ENCODE measurements at places on chromosomes 13 and 19. TPM values are rescaled to one million over a fixed set of nuclear protein-coding genes. Genes with fewer than 3 reads are reported as not detected.

DNA sequence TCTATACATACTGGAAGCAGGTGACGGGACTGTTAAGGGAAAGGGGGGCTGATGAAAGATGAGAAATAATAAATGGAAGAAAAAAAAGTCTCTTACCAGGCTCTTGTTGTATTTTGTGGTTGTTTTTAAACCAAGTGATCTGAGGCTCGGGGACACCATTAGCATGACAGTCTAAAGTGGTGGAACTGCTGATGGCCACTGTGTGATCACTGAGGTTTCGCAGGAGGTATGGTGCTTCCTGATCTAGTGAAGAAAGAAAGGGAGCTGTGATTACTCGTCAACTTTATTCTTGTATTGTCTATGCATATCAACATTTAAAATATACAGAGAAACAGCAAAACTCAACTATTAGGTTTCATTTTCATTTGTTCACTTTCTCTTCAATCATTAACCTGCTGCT lies 110.1 kb downstream of the FLT1 start:
- DNase-seq: no peak

DNA sequence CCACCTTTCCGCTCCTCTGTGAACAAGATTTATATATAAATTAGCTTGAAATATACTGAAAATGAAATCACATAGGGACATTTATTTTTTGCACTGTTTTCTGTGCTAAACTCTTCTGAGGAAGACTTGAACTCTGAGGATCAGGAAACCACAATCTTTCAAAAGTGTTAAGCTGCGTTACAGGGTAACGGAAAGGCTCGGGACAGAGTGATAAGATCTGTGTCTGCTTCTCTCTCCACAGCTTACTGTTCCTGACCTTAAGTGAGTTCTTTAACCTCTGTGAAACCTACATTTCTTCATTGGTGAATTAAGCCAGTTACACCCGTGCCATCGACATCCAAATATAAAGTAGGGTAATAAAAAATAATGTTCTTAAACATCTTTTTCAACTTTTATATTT lies 38.9 kb downstream of the DACH1 start:
- DNase-seq: no peak

DNA sequence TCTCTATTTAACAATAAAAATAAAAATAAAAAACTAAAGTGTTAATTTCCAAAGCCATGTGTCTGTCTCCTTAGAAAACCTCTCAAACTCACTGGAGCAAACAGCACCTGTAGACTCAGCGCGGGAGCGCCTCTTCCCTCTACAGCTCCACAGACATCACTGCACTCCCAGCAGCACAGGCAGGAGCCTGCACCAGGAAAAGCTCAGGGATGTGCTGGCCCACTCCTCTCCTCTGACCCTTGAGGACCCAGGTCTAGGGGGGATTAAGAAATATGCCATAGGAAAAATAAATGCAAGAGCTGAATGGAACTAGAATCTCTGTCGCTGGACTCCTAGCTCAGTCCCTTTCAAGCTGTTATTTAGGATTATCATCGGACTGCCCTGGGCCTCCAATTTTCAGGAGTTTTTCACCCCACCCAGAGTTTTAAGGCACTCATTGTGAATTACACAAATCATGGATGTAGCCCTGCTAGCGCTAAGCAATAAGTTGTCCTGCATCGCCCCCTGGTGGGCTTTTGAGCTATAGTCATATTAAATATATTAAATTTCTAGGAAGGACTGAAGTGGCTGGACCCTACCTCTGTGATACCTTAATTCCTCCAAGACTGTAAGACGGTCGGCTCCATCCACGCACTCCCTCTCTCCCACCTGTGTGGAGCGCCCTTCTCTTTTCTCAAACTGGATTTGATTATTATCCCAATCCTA lies 333.9 kb downstream of the UQCRFS1 start:
- DNase-seq: peak; percentile 47

DNA sequence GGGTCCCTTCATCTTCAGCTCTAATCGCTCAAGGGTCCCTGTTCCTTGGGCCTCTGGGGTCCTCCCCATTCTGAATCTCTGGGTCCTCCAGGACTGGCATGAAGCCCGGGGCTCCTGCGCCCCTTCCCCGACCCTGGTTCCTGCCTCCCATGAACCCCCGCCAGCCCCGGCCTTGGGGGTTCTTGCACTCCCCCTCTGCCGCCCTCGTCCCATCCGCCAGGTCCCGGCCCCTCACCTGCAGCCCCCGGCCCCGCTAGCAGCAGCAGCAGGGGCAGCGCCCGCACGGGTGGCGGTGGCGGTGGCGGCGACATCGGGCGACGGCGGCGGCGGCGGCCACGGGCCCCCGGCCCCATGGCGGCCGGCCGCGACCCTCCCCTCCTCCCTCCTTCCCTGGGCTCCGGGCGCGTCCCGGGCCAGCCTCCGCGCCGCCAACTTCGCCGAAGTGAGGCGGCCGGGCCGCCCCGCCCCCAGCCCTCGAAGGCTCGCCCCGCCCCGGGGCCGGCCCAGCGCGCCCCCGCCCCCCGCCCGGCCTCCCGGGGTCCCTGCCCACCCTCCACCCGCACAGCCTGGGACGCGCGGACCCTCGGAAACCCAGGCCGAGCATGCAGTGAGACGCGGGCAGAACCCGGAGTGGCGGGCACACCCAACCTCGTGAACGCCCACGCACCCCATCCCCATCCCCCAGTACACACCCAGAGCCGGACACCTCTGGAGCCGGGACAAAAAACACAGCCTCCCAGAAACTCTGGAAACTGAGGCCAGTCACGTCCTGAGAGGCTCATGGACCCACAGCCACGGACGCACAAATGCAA lies at the start of gene NOTCH3:
Gene NOTCH3 (minus strand): TSS at position 443 of the 812 bp plus-strand sequence. CDS start 90 bp downstream, at position 353.
- no peak for DNase-seq

- no peak for DNase-seq
Observed at GRCh38 chr13:109172136-109172535, 542.7 kb downstream of the MYO16 start.

- no peak for DNase-seq
Observed at GRCh38 chr13:99118179-99118578, 82.5 kb upstream of the UBAC2 start.

GRCh38 chr19:57033576-57033975 lies 86.2 kb upstream of the USP29 start:
- no peak for DNase-seq

DNA sequence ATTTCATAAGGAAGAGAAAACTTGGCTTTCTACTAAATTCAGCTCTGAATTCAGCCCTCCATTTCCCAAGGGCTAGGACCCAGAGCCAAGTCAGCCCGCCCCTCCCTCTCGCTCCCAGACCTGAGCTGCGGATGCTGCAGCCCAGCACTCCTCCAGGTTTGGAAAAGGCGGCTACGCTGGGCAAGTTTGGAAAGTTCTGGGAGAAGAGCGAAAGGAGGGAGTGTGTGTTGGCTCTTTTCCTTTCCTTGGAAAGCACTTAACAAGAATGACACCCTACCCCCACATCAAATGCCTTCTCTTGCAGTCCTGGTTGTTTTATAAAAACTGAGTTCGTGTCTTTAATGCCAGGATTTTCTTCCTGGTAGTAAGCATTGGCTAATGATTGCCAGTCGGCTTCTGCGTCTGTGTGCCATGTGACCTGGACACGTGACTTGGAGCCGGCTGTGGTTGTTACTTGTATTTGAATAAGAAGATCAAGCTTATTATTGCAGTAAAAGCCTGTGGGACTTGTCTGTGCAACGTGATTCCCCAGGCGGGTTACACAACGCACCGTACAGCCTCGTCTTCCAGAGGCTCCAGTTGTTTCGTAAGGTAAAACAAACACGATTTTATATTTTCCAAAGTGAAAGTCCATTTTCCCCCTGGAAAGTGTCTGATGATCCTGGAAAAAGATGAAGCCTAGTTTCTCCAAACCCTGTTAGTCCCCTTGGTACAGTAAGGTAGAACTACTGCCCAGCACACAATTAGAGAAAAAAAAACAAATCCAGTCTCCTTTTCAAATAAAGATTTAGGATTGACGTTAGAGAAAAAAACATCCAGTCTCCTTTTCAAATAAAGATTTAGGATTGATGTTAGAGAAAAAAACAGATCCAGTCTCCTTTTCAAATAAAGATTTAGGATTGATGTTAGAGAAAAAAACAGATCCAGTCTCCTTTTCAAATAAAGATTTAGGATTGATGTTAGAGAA lies 26.8 kb upstream of the UBE2L5 start:
- DNase-seq: peak; percentile 62

DNA sequence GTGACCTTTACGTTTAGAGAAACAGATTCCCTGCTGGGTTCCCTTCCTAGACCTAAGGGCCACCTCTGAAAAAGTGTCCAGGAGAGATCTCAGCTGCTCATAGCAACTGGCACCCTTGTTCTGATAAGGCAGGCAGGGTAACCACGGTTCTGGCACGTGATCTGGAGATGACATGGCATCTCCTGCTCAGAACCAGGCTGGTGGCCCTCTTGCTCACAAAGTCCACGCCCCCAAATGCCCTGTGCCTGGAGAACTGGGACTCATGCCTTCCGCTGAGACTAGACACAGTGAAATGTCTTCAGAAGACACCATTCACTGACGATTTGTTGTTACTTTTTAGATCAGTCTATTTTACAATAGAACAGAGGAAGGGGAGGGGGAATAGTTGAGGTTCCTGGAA lies 174.1 kb downstream of the ZNF536 start:
- DNase-seq: no peak

DNA sequence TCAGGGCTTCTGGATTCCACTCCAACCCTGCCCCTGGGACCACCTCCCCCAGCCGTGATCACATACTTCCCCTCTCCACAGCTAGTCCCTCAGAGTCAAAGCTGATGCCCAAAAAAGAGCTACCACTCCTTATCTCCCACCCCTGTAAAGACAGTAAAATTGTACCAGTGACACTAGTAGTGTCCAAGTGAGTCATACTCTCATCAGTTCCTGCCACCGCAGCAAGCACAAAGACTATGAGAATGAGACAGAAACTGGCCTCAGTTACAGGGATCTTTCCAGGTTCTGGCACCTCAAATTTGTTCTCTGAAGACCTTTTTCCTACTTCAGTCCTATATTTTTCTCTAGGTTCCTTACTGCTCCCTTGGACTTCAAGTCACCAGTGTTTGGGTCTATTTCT lies 144.2 kb downstream of the SPRY2 start:
- no peak for DNase-seq

- no peak for DNase-seq
Observed at GRCh38 chr13:98201984-98202383, 24.9 kb upstream of the RNF113B start.

DNA sequence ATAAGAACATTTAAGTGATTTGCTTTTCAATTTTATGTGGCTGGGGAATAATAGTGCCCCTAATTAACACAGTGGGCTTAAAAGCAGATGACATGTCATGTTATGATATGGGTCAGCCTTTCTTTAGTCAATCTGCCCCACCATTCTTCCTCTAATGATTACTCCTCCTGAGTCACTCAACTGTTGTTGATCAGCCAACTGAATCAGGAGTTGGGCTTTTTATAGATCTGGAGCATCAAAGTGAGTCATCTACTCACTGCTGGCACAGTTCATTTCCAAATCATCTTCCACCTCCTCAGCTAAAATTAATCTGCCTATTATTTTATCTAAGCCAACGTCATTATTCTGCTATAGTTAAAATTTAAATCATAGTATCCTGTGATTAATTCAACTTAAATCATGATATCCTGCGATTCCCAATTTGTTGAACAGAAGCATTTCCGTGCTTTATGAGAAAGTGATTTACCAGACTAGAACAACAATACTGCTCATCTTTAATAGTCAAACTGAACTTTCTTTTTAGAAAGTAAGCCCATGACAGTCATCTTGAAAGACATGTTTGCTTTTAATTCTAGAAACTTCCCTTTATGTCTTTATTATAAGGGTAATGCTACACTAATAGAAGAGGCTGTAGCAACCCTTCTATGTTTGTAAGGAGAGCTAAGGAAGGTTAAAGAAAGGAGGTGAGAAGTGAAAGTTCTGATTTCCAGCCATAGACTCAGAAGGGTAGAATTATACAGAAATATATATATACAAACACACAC lies 551.4 kb downstream of the TBC1D4 start:
- no peak for DNase-seq

- DNase-seq: peak; percentile 59
Observed at GRCh38 chr13:111153977-111154332, 38.8 kb downstream of the ARHGEF7 start.

GRCh38 chr13:50074843-50075242 lies 59.6 kb downstream of the KCNRG start:
- DNase-seq: no peak

DNA sequence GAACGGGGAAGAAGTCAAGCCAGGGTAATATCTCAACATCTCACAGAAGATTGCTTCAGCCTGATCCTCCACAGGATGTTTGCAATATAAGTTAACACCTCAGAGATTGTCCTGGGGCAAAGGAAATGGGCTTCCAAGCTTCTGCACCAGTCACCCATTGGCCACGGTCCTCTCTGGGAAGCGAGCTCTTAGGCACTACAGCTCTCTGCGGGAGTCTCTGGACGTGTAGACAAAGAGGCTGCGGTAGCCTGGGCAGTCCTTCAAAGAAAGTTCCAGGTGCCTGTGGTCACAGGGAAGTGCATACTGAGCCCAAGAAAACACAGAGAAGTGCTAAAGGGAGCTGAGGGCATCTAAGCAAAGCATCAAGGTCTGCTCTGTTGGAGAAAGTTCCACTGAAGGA lies 805.7 kb downstream of the DIAPH3 start:
- DNase-seq: no peak

DNA sequence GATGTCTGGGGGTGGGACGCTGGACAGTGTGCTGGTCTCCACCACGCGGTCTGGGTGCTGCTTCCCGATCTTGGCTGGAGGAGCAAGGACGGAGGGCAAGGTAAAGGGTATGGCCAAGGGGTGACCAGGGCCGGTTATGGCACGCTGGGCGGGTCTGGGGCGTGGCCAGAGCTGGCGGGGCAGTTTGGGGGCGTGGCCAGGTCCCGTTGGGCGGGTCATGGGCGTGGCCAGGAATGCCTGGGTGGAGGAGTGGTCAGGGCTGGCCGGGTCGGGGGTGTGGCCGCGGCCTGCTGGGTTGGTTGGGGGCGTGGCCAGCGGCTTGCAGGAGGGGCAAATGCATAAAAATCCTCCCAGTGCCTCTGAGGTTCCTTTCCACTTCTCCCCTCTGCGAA lies 19.2 kb downstream of the GPX4 start:
- no peak for DNase-seq

GRCh38 chr13:108967371-108967770 lies 338.0 kb downstream of the MYO16 start:
- DNase-seq: no peak

GRCh38 chr13:46320406-46320805 lies 66.6 kb downstream of the RUBCNL start:
- peak; percentile 37 for DNase-seq

IL4I1 gene
- total RNA-seq: 3.4 TPM

SMAD9 gene
- not detected for total RNA-seq

ZNF497 gene
- total RNA-seq: 0.61 TPM

LRG1 gene
- total RNA-seq: not detected

NDUFB7 gene
- 97.1 TPM for total RNA-seq

Data from natural killer cell (primary cell).